RPMI8226 (cell line): ENCODE measurements at places on chromosomes 2 and 18.

DNA sequence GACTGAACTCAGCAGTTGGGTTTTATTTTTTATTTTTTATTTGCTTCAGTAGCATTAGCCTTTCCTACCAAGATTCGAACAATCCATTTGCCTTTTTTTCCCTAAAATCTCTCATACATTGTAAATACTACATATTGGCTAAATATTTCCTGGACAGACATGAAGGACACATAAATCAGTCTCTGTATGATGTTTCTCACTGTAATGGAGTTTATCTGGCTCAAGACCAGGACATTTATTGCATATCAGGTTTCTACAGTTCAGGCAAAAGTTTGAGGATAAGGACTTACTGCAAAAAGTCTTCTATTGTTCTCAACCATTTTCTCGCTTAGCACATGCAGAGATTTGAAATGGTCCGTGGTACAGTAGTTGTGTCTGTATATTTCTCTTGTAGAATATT, 3.3 kb downstream of the CLUL1 start:
- DNase-seq, result no peak

DNA sequence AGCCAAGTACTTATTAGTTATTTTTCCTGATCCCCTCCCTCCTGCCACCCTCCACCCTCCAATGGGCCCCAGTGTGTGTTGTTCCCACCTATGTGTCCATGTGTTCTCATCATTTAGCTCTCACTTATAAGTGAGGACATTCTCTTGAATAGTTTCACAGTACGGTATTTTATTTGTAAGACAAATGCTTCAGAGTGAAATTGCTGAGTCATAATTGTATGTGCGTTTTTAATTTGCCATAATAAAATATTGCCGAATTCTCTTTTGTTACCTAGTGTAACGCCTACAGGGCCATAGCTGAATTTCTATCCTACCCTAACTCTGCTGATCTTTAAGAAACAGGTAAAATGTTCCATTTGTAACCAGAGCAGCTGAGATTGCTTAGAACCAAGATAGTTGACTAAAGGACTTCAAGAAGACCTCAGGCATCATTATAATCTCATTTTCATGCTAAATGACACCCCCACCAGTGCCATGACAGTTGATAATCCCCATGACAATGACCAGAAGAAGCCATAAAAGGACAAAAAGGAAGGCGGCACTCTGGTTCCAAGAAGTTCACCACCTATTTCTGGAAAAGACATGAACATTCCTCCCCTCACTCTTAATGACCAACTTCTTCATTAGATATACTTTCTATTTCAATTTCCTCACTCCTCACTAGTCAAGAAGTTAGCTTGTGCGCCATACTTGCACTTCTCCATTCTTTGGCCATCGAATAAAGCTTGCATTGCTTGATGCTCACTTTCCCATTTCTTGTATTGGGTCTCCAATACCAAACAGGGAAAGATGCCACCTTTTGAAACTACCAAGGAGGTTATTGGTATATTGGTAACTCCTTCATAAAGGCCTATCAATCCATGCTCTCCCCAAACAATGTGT, 18.4 kb downstream of the SCN9A start:
- no peak for DNase-seq

DNA sequence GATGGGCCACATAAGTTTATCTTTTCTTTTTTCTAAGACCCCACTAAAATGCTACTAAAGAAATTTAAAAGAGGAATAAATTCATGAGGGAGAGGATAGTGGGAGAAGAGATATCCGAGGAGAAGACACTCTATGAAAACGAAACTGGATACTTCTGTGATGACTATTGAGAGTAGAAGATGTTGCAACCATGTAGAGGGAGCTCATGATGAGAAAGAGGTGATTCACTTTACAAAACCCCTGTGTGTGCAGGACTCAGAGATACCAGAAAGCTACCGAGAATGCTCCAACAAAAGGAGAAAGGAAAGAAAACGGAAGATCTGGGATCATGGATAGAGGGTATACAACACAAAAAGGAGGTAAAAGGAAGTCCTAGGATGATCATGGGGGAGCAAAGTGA, 34.9 kb downstream of the SLC38A11 start:
- DNase-seq, result no peak

- no peak for DNase-seq
These were observed 9.1 kb upstream of the ECEL1 start for GRCh38 chr2:232496501-232497270.

GRCh38 chr2:32617599-32618189, 10.2 kb upstream of the TTC27 start:
- no peak for DNase-seq

- DNase-seq, result no peak
These were observed 1129.4 kb downstream of the TDRD15 start for GRCh38 chr2:22253171-22253570.

DNA sequence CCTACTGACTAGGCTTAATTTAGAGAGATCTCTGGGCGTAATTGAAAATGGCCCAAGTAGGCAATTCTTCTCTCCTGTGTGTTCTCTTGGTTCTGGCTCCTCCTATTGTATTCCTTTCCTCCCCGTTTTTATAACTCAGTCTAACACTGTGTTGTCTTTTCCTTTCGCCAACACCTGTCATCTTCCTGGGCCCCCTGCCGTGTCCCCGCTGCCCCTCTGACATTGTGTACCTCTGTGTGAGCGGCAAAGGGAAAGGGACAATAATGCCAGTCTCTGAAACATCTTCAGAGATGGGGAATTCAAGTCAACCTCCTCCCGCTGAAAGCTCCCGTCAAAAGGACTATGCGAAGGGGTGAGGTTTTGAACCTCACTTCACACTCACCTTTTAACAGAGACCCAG, 210.9 kb downstream of the GBX2 start:
- no peak for DNase-seq
